ENCODE measurements at places on chromosomes 13 and 19. TPM values are rescaled to one million over a fixed set of nuclear protein-coding genes. Genes with fewer than 3 reads are reported as not detected.

GRCh38 chr19:49335784-49336481 lies 727 bp downstream of the CD37 start:
- DNase-seq = no peak
- peaks cover under 1% of the 10 kb centered on the region for H3K36me3 ChIP-seq
- H3K4me3 ChIP-seq = no peak overlapping the region
- peaks cover 10% of the 10 kb centered on the region for H3K27me3 ChIP-seq

DNA sequence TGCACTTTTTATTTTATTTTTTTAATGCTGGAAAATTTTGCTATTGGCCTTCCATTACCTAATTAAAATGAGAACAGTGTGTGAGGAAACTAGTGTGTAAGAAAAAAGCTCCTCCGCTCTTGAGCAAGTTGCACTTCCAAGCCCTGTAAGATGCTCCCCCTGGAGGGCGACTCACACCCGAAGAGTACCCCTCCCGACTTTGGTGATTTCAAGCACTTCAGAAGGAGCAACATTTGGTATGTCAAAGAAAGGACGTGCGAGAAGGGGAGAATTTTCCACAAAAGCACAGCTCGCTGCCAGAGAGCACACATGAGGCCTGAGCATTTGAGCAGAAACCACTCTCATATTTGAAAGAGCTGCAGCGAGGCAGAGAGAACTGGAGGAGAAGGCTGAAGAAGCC lies 504.4 kb downstream of the FGF9 start:
- H3K27ac ChIP-seq = no peak overlapping the region
- no peaks in the 10 kb centered on the region for H3K36me3 ChIP-seq
- H3K4me3 ChIP-seq = no peak overlapping the region
- no peak for DNase-seq
- H3K27me3 ChIP-seq = no peaks in the 10 kb centered on the region

GRCh38 chr19:19204181-19204580 lies 967 bp upstream of the NR2C2AP start:
- no peak for DNase-seq
- peaks cover 34% of the 10 kb centered on the region for H3K27me3 ChIP-seq
- no peaks in the 10 kb centered on the region for H3K4me1 ChIP-seq
- H3K36me3 ChIP-seq = no peaks in the 10 kb centered on the region

GRCh38 chr13:45282994-45283393 lies 58.0 kb downstream of the TPT1 start:
- H3K4me3 ChIP-seq = no peak overlapping the region
- no peak overlapping the region for H3K27ac ChIP-seq
- no peaks in the 10 kb centered on the region for H3K36me3 ChIP-seq
- no peak for DNase-seq
- no peaks in the 10 kb centered on the region for H3K4me1 ChIP-seq
- H3K27me3 ChIP-seq = no peaks in the 10 kb centered on the region

DNA sequence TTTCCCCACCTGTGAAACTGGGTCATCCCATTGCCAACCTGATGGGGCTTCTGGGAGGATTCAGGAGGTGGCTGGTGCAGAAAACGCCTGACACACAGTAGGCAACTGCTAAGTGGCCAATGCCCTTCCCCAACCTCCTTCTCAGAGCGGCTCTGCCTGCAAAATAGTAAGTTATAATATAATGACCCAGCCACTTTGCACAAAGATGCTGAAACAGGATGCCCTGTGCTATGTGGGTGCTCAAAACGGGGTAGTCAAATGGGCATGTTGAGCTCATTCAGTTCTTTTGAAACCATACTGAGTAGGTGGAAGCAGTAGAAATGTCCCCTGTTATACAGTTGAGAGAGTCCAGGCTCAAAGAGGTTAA lies 507 bp downstream of the MARCHF2 start:
- no peak overlapping the region for H3K27ac ChIP-seq
- H3K36me3 ChIP-seq = no peaks in the 10 kb centered on the region
- no peak for DNase-seq
- H3K4me1 ChIP-seq = no peaks in the 10 kb centered on the region

DNA sequence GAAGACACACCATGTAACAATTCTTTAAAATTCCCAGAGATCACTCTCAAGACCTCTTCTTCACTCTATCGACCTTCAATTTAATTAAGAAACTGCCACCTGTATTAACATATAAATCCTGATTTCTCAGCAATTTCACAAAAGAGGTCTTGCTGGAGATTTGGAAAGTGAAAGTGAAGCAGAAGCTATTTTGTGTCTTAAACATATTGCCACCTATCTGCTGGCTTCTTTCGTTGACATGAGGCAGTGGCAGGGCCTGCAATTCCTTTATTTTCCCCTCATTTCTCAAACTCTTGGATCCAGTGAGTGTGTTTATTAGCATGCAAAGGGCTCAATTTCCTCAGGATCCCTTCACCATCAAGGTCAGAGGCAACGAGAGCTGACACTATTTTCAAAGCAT lies 780.2 kb upstream of the SLITRK1 start:
- no peak overlapping the region for H3K4me3 ChIP-seq
- H3K36me3 ChIP-seq = no peaks in the 10 kb centered on the region
- H3K27ac ChIP-seq = no peak overlapping the region
- DNase-seq = no peak

DNA sequence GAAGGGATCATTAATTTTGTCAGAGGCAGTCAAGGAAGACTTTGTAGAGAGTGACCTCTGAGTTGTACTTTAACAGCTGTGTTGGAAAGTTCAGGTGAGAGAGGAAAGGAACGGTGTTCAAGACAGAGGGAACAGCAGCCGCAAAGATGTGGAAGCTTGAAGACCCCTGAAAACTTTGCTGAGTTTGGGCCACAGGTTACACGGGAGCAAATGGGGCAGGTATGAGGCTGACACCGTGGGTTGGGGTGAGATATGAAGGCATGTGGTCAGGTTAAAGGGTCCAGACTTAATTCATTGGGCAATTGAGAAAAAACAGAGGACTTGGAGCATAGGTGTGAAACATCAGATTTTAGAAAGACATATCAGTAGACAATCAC lies 72.0 kb upstream of the SERP2 start:
- peaks cover 5% of the 10 kb centered on the region for H3K27me3 ChIP-seq
- no peak for DNase-seq
- no peaks in the 10 kb centered on the region for H3K36me3 ChIP-seq
- H3K4me3 ChIP-seq = no peak overlapping the region

Gene PRR22
- 2.1 TPM for total RNA-seq

Measured in H1 (cell line).